ENCODE measurements at places on chromosomes 2 and 18. TPM values are rescaled to one million over a fixed set of nuclear protein-coding genes. Genes with fewer than 3 reads are reported as not detected.

DNA sequence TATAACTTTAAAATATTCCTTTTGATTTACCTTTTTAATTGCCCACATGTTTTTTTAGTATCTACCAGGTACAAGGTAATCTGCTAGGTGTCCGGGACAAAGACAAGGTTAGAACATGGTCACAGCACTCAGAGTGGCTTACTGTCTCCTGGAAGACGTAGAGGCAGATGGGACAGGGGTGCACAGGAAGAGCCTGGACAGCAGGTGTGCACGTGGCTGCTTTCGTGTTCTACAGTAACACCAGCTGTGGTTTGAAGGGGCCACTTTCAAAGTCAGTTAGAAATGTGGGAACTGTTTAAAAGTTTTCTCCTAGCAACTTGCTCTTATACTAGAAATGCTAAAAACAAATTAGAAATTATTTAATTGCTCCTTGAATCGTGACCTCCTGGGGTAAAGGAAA, 102.9 kb upstream of the ALPP start:
- no peak for DNase-seq

- DNase-seq, result no peak
These were observed 33.3 kb downstream of the ABCB11 start for GRCh38 chr2:168997794-168998193.

DNA sequence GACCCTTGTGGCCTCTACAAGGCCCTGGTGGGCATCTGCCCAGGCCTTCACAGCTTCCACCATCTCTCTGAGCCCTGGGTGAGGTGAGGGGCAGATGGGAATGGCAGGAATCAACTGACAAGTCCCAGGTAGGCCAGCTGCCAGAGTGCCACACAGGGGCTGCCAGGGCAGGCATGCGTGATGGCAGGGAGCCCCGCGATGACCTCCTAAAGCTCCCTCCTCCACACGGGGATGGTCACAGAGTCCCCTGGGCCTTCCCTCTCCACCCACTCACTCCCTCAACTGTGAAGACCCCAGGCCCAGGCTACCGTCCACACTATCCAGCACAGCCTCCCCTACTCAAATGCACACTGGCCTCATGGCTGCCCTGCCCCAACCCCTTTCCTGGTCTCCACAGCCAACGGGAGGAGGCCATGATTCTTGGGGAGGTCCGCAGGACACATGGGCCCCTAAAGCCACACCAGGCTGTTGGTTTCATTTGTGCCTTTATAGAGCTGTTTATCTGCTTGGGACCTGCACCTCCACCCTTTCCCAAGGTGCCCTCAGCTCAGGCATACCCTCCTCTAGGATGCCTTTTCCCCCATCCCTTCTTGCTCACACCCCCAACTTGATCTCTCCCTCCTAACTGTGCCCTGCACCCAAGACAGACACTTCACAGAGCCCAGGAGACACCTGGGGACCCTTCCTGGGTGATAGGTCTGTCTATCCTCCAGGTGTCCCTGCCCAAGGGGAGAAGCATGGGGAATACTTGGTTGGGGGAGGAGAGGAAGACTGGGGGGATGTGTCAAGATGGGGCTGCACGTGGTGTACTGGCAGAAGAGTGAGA, 2.0 kb downstream of the PROC start:
- DNase-seq, result no peak

- DNase-seq, result no peak
These were observed 39.7 kb downstream of the ANXA4 start for GRCh38 chr2:69781321-69782248.

- no peak for DNase-seq
These were observed 31.3 kb upstream of the MSTN start for GRCh38 chr2:190093793-190094192.

DNA sequence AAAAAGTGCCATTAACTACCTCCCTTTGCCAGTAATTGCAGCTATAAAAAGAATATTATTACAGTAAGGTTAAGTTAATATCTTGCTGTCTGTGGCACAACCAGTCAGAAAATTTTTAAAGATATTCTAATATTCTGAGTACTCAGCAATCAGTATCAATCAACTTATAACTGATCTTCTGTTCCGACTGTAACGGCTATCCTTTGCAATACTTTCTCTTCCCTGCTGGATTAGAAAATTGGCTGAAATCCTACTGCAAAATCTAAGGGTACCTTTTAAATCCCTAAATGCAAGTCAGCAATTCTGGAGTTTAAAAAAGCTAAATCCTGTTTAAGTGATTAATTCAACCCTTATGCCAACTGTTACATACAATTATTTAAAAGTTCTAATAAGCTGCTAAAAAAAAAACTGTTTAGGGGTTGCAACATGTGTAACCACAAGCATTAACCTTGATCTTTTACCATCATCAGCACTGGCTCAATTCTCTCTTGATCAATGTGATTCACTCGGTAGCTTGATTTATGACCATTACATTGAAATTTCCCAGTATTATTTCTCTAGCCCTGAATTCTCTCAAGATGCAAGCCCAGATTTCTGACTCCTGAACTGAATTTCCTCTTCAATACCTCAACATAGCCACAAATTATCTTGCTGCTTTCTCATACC, 20.5 kb downstream of the GAREM1 start:
- DNase-seq, result no peak

- DNase-seq, result no peak
These were observed 603.2 kb upstream of the ID2 start for GRCh38 chr2:8078705-8079104.

The AQP12B gene
- total RNA-seq, result not detected

Data from activated T-cell treated with anti-CD3 and anti-CD28 coated beads, Interleukin-2, amount 50 U/mL, for 4 hours (primary cell).